ENCODE measurements at places on chromosomes 6 and 20.

DNA sequence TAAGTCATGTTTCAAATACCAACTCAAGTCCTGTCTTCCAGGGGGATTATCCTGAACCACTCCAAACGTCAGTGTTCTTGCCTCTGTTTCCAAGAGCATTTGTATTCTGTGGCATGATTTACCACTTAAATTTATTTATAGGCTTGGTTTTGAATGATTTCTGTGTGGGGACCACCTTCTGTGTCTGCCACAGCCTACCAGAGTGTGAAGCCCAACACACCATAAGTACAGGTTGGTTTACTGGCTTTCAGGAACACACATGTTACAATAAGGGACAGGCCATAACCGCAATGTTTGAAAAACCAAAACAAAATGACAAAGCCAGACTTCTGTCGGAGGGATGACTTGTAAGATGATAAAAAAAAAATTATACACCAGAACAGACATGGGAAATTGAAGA lies 56.5 kb upstream of the MAP3K7 start:
- DNase-seq, result no peak

- no peak for DNase-seq
These were observed 40.2 kb downstream of the PPP1R3G start for GRCh38 chr6:5125152-5126006.

- no peak for DNase-seq
These were observed 1217.6 kb upstream of the GJE1 start for GRCh38 chr6:140915103-140915502.

GRCh38 chr6:80477591-80477990 lies 371.1 kb downstream of the BCKDHB start:
- DNase-seq, result no peak

- DNase-seq, result no peak
These were observed 443.1 kb upstream of the RGS17 start for GRCh38 chr6:153574231-153574630.

DNA sequence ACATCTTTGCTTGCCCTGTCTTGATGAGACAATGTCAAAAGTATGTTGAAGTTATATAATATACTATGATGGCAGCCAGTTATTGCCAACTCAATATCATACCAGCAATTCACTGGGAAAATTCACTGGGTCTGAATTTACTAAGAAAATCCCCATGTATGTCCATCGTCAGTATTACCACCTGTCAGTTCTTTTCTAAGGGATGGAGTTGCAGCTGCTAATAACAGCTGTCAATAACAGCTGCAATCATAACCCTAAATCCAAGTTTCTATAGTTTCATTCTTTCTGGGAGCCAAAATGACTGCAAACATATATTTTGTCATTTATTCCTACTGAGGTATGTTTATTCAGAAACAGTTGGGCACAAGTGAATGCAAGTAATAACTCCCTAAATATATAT lies 132.6 kb upstream of the RIN2 start:
- no peak for DNase-seq

GRCh38 chr6:6418421-6418820 lies 98.0 kb upstream of the F13A1 start:
- DNase-seq, result no peak

DNA sequence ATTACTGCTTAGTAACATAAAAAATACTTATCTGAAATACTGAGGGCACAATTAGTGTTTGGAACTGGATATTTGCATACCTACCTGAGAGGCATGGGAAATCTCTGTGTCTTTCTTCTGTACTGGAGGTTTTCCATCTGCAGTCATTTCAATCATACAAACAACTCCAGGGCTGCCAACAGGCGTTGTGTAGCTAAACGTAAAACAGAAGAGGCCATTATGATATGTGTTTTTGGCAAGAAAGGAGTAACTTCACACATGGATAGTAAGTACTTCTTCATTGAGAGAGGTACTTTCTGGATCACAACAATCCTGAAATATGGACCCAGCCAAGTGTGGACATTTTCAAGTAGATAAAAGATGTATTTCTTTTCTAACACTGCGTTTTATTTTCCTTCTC lies 363.4 kb downstream of the PHF3 start:
- no peak for DNase-seq

GRCh38 chr6:19587238-19587942 lies 249.8 kb upstream of the ID4 start:
- no peak for DNase-seq

- DNase-seq, result no peak
These were observed 791 bp downstream of the ADGRG6 start for GRCh38 chr6:142302421-142303175.

GRCh38 chr6:135162678-135163439 lies 18.2 kb upstream of the MYB start:
- DNase-seq, result peak; percentile 6

GRCh38 chr6:45118754-45119153 lies 209.4 kb upstream of the RUNX2 start:
- no peak for DNase-seq

DNA sequence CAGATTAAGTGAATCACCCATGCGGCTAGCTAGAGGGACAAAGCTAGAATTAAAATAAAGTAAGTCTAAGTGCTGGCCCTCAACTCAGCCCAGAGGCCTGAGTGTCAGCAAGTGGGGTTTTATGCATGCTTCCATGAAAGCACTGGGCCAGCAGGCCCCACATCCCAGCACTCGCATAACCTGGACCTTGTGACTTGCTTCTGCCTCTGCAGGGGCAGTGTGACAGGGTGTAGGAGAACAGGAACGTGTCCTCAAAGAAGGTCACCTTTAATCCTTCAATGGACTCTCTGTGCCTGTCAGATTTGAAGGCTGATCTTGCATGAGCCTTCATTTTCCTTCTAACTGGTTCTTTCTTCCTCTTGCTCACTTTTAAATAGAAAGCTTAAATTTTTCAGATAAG lies 183.4 kb downstream of the ALDH8A1 start:
- no peak for DNase-seq

DNA sequence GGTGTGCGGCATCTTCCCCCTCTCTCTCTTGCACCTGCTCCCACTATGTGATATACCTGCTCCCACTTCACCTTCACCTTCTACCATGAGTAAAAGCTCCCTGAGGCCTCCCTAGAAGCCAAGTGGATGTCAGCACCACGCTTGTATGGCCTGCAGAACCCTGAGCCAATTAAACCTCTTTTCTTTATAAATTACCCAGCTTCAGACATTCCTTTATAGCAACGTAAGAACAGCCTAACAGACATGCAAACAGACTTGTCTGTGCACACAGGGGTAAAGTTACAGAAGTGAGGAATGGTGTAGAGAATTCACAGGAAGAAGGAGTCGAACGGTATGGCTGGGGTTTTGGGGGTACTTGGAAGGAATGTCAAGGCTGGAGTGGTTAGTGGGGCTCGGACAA lies 14.8 kb upstream of the TGM2 start:
- DNase-seq, result no peak

Measured in central memory CD4-positive, alpha-beta T cell (primary cell).